ENCODE measurements at places on chromosomes 3 and 15.

- DNase-seq: no peak
Observed at GRCh38 chr3:152550284-152550683, 281.6 kb downstream of the MBNL1 start.

GRCh38 chr3:2423143-2423542 lies 324.5 kb downstream of the CNTN4 start:
- DNase-seq: no peak

DNA sequence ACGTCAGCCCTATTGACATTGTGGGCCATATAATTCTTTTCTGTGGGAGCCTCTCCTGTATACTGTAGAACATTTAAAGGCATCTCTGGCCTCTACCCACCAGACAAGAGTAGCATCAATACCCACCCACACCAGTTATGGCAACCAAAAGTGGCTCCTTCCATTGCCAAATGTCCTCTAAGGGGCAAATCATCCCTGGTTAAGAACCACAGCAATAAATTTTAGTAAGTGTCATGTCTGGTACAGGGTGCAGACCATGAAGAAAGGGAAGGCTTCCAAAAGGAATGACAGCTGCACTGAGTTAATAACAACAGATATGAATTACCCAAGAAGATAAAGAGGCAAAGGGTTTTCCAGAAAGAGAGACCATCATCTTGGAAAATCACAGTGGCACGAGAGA lies 6.9 kb upstream of the CLDN18 start:
- no peak for DNase-seq

DNA sequence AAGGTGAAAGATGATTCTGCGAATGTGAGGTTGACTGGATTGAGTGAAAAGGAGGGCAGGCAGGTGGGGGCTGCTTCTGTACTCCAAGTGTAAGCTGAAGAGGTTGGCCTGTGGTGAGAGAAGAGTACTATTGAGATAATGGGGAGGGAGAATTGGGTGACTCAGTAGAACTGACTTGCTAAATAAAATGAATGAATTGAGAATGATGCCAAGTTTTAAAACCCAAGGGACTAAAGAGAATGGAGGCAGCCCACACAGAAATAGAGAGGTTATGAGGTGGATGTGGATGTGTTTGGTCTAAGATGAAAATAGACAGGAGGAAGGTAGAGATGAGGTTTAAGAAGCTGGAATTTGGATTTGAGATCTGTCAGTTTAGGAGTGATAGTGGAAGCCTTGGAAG lies 5.9 kb downstream of the MME start:
- no peak for DNase-seq

GRCh38 chr3:7982126-7982525 lies 519.5 kb upstream of the LMCD1 start:
- no peak for DNase-seq

GRCh38 chr3:101151286-101151913 lies 158.2 kb upstream of the ABI3BP start:
- DNase-seq: no peak

DNA sequence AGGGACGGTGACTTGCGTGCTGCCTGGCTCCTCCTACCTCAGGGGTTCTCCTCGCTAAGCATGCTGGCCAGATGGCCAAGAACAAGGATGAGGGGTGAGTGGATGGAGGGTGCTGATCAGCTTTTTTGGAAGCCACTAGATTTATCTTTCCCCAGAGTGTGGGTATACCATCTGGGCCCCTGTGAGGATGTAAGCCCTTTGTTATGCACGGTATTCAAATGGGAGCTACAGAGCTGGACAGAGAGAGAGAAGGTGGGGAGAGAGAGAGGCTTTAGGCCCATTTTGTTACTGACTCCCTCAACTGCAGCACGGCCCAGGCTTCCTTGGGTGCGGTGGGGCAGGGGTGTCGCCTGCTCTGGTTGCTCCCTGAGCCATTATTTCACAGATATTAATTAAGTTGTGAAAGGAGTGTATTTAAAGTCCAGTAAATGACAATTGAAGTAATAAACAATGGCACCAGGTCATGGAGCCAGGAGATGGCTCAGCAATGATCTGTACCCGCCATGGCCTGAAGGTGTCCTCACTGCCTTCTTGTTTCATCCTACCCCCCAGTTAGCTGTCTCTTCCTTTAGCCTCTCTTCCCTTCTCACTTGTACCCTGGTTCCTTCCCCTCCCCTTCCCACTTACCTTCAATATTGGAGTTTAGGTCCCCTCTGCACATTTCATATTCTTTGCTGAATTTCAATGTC lies 158.0 kb downstream of the CLSTN2 start:
- no peak for DNase-seq

- no peak for DNase-seq
Observed at GRCh38 chr3:185540695-185541094, 11.7 kb downstream of the LIPH start.
